ENCODE measurements at places on chromosomes 7 and 10. TPM values are rescaled to one million over a fixed set of nuclear protein-coding genes. Genes with fewer than 3 reads are reported as not detected.

GRCh38 chr7:95391761-95392160, 4.4 kb downstream of the PON3 start:
- no peak for DNase-seq

- DNase-seq, result no peak
These were observed 1.8 kb upstream of the RADIL start for GRCh38 chr7:4885317-4885807.

GRCh38 chr7:155281398-155281969, 16.2 kb upstream of the INSIG1 start:
- no peak for DNase-seq

DNA sequence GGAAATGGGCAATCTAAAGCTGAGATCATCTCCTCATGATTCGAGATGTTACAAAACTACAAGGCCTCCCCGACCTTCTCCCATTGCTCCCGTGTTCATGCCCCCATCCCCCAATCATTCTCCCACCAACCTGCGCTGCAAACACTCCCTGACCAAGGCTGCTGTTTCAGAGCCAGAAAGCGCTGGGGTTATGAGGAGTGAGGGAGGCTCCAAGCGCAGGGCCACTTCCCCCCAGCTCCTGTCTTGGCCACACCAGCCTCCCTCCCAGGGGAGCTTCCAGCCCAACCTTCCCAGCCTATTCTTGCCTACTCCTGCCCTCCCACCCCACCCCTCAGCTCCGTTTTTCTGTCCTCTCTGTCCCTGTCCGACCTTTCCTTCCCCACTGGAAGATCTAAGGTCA, 14.7 kb upstream of the NODAL start:
- DNase-seq, result no peak

DNA sequence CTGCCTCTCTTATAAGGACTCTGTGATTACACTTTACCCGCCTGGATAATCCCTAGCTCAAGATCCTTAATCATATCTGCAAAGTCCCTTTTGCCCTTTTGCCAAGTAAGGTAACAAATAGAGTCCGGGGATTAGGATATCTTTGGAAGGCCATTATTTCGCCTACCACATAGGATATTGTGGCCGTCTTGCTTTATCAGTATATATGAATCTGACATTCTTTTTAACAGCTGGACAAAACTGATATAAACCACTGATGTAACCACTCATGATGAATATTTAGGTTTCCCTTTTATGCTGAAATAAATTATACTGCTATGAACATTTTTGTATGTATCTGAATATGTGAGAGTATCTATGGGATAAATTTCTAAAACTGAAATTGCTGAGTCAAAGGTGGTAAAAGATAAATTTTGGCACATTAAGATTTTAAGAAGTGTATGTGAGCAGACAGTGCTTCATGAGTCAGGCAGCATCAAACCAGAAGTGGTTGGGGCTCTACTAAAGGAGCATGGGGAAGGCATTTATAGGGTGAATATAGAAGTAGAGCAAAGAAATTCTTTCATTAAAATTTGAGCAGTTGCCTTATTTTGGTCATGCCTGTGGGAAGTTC, 44.7 kb downstream of the AVL9 start:
- DNase-seq, result no peak

The FOXP2 gene
- polyA plus RNA-seq, result not detected

- no peak for DNase-seq
These were observed 567.2 kb downstream of the ATRNL1 start for GRCh38 chr10:115660391-115660790.

The PKD2L1 gene
- polyA plus RNA-seq, result not detected

- DNase-seq, result no peak
These were observed 6.8 kb downstream of the FFAR4 start for GRCh38 chr10:93573051-93573909.

The GALNT17 gene
- not detected for polyA plus RNA-seq

- no peak for DNase-seq
These were observed 312.7 kb upstream of the SP8 start for GRCh38 chr7:21099432-21099831.

DNA sequence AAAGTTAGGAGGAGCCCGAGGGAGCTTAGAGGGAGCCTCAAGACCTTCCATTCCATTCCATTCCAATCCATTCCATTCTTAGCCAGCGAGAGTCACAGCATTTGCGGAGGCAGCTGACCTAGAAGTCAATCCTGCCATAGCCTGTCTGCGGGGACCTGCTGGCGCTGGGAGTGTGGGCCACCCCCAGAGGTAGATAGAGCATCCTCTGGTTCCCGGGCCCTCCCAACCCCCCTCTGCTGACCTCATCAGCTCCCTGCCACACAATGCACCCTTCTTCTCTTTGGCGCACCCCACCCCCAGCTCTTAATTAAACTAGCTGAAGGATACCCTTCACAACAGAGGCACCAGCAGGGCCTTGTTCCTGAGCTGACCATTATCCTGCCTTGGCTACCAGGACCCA, 152.5 kb upstream of the ZMIZ1 start:
- DNase-seq, result no peak

DNA sequence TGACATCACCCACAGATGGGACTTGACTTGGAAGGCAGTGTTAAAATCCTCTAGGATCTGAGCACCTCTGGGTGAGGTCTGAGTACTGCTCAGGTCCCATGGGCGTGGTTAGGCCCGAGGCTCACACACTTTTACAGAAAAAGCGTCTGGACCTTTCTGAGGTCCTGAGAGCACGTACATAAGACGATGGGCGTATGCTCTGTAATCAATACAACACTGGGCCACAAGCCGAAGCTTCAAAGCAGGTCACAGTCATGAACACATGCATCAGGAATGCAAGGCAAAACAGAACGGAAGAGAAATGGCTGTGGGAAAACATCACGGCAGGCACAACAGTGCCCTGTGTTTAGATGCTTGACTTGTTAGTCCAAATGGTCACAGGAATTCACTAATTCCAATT, 112.2 kb downstream of the LARP4B start:
- DNase-seq, result no peak

The HMX3 gene
- polyA plus RNA-seq, result not detected

The IDI2 gene
- polyA plus RNA-seq, result not detected

DNA sequence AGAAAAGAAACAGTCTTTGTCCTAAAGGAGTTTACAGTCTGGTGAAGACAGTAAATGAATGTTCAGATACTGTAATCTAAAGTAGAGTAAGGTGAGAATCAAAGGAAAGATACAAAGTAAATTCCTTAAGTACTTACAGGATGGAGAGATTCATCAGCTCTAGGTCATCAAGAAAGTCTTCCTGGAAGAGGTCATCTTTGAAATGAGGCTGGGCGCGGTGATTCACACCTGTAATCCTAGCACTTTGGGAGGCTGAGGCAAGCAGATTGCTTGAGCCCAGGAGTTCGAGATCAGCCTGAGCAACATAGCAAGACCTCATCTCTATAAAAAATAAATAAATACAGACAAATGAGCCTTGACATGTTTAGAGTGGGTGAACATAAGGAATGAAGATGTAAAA, 18.3 kb downstream of the FHIP2A start:
- no peak for DNase-seq

All from CD8-positive, alpha-beta memory T cell (primary cell).